ENCODE measurements at places on chromosomes 7 and 10.

GRCh38 chr10:92732958-92733357 lies 43.2 kb downstream of the HHEX start:
- no peak for DNase-seq

DNA sequence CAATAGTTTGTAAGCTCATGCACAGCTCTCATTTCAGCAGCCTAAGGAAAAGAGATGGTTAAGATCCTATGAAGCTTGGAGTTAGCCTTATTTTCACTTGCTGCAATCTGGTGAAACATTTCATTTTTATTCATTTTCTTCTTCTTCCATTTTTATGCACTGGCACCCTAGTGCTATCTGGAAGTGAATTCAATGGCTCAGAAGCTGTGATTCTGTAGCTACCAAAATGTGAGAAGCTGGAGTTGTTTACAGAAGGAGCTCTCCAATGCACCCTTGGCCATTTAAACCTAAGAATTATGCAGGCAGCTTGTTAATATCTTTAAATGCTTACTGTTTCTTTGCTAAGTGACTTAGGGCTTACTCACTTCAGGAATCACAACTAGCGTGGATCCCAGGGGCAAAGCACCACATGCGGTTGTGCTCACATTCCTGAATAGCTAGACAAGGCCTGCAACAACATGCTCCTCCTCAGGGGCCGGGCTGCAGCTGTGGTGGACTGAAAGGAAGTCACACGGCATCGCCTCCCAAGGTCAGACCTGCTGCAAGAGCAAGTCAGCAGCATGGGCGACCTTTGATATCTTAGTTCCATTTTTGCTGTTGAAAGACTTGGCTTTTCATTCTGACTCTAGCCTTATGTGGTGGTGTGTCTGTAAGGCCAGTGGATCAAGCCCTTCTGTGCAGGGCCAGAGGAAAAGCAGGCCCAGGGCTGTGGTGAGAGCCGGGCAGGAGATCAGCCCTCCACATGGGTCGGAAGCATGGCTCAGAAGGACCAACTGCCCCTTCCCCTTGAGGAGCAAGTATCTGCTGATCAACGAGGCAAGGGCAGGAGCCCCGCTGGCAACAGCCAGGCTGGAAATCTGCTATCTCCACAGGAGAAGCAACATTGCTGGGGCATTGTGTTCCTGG lies 91.9 kb upstream of the MBL2 start:
- DNase-seq = no peak

GRCh38 chr10:112526139-112526538 lies 79.1 kb downstream of the VTI1A start:
- peak; percentile 44 for DNase-seq

DNA sequence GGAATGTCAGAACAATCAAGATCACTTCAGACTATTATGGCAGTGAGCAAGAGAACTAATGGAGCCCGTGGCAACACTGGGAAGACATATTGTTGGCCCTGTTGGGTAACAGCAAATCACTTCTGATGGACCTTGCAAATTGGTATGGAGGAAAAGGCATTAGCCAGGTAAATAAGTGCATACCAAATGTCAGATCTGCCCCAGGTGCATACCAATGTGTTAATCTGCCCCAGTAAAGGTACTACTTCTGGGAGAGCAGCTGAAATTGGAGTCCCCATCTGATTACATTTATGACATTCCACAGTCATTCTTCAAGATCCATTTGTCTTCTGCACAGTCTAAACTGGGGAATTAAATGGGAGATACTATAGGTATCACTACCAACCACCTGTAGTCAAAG lies 3.7 kb upstream of the SGMS1 start:
- no peak for DNase-seq

All from T-helper 2 cell (primary cell).